Prostate gland (tissue), 2 donors: ENCODE measurements at places on chromosomes 12 and 14. TPM values are rescaled to one million over a fixed set of nuclear protein-coding genes. Genes with fewer than 3 reads are reported as not detected.

The TAS2R10 gene
- not detected for total RNA-seq

The FAM181A gene
- total RNA-seq, result 3.1 TPM

The EIF2S3B gene
- total RNA-seq, result 1.1 TPM

The ABCD4 gene
- total RNA-seq, result 33.4 TPM

The VEZT gene
- total RNA-seq, result 81.6 TPM

DNA sequence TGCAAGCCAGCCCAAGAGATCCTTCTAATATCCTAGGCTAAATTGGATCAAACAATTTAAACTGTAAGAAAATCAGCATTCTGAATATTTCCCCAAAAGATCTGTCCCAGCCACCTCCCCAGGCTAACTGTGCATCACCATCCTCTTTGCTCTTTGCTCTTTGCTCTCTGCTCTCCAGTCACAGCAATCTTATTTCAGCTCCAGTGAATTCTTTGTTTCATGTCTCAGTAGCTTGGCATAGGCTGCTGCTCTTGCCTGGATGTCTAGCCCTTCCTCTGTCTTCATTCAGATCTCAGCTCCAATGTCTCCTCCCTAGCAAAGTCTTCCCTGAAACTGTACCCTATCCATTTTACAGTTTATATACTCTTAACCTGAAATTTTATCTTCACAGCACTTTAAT lies 399.8 kb upstream of the USP15 start:
- DNase-seq, result no peak
- no peak overlapping the region for H3K4me3 ChIP-seq
- H3K27ac ChIP-seq, result no peak overlapping the region
- no peaks in the 10 kb centered on the region for H3K4me1 ChIP-seq
- no peaks in the 10 kb centered on the region for H3K36me3 ChIP-seq

GRCh38 chr12:68967046-68967445 lies 34.1 kb upstream of the CPM start:
- no peaks in the 10 kb centered on the region for H3K36me3 ChIP-seq
- H3K27me3 ChIP-seq, result no peaks in the 10 kb centered on the region
- H3K4me1 ChIP-seq, result no peaks in the 10 kb centered on the region
- no peak for DNase-seq

DNA sequence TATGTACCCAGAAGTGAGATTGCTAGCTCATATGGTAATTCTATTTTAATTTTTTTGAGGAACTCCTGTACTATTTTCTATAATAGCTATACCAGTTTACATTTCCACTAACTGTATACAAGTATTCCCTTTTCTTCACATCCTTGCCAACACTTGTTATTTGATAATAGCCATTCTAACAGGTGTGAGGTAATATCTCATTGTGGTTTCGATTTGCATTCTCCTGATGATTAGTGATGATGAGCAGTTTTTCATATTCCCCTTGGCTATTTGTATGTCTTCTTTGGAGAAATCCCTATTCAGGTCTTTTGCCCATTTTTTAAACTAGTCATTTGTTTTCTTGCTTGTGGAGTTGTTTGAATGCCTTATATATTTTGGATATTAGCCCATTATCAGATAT lies 121.3 kb downstream of the BBS10 start:
- no peaks in the 10 kb centered on the region for H3K4me1 ChIP-seq
- no peaks in the 10 kb centered on the region for H3K36me3 ChIP-seq
- H3K4me3 ChIP-seq, result no peak overlapping the region
- DNase-seq, result no peak
- H3K27me3 ChIP-seq, result no peaks in the 10 kb centered on the region

- no peaks in the 10 kb centered on the region for H3K4me1 ChIP-seq
- no peak overlapping the region for H3K27ac ChIP-seq
- H3K36me3 ChIP-seq, result no peaks in the 10 kb centered on the region
- DNase-seq, result no peak
Observed at GRCh38 chr12:130846369-130846768, 7.3 kb upstream of the STX2 start.

DNA sequence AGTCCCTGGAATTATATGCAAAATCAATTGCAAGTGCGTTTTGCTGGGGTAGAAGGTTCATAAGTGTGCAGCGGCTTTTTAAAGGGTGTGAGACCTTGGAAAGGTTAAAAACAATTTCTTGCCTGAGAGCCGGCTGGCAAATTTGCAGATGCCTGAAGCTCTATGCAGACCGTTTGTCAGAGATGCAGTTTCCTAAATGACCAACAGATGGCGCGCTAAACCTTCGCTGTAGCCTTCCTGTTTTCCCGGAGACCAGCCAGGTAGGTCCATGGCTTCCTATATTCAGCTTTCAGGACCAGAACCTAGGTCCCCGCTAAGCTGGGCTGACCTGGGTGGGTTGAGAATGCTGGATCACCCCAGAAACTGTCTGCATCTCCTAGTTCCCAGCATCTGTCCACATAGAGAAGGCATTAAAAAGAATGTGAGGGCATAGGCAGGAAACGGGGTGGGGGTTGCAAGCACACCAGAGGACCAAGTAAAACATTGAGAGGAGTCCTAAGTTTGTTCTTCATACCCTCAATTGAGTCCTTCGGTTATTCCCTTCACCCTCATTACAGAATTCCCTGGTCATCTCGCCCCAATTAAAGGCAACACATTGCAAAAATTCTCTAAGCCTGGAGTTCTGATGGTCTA lies 5.7 kb upstream of the NOS1 start:
- H3K27me3 ChIP-seq, result no peaks in the 10 kb centered on the region
- peak; percentile 88 for DNase-seq
- no peaks in the 10 kb centered on the region for H3K36me3 ChIP-seq
- H3K4me1 ChIP-seq, result no peaks in the 10 kb centered on the region

DNA sequence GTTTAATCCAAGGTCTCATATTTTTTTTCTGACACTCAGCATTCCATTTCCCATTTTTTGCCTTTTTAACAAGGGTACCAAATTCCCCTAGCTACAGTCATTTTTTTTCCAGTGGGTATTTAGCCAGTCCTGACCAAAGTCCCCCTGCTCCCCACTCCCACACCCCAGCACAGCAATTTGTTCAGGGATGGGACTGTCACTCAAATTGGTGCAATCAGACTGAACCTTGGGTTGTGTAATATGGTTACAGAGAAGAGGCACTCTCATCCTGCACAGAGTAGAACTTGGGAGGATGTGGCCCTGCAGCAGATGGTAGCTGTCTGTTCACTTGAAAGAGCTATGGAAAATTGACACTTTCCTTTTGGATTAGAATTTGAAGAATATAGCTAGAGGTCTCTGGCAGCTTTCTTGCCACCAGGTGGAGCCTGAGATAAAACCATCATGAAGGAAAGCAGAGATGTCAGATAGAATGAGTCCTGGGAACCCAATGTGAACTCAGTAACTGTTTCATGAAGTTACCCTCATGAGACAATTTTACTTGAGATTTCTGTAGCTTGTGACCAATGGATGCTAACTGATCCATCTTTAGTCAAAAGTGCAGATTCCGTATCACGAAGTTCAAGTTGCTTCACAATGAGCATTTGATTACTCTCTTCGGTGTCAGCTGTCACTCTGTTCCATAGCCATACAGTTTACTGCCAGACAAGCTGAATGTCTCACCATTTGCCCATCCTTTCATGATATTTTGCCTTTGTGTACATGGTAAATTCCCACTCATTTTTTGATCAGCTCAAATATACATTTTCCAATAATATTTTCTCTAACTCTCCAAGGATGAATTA lies 394.0 kb upstream of the SYT1 start:
- H3K27ac ChIP-seq, result no peak overlapping the region
- no peaks in the 10 kb centered on the region for H3K4me1 ChIP-seq
- no peaks in the 10 kb centered on the region for H3K27me3 ChIP-seq

DNA sequence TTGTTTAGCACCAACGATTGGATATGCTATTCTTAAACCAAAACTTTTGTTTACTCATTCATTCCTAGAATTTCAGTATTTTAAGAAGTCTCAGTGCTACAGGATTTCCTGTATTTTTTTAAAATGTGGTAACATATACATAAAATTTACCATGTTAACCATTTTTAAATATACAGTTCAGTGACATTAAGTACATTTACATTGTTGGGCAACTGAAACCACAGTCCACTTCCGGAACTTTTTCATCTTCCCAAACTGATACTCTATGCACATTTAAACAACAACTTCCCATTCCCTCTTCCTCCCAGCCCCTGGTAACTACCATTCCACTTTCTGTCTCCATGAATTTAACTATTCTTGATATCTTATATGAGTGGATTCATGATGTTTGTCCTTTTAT lies 30.3 kb downstream of the PDE3A start:
- no peak for DNase-seq
- H3K4me1 ChIP-seq, result no peaks in the 10 kb centered on the region
- no peaks in the 10 kb centered on the region for H3K27me3 ChIP-seq
- no peak overlapping the region for H3K4me3 ChIP-seq
